NCI-H345 (cell line): ENCODE measurements at places on chromosomes 5 and 9.

DNA sequence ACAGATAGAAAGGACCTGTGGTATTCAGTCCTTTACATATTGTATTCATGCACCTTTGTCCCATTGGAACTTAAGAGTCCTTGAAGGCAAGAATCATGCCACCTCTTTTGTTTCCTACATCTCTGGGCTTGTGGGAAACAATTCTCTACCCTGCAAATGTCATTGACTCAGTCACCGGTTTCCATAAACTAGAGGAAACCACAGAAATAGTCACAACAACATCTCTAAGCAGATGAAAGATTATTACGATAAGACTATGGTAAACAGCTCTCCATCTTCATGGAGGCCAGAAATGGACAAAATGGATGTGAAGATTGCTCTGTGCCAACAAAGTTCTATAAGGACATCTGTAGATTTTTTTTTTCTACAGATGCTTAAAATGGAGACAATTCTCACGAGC is 165.5 kb downstream of the PIK3R1 start:
- no peak for DNase-seq

GRCh38 chr5:140635291-140636257 is 2.6 kb upstream of the CD14 start:
- DNase-seq, result no peak

DNA sequence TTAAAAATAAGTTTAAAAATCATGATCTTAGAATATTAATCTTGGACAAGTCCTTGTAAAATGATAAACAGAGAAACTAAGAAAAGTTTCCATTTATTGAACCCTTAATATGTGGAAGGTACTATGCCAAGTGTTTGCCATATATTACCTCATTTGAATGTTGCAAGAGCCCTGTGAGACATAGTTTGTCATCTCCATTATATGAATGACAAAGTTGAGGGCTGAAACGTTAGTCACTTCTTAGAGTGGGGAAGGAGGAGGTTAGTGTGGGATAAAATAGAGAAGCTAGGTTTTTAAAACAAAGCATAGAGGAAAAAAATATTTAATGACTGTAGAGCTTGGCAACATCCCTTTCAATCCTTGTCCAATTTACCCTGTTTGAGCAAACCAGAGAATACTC is 2.0 kb downstream of the TNC start:
- DNase-seq, result no peak

GRCh38 chr5:179377421-179378115 is 32.3 kb upstream of the ADAMTS2 start:
- no peak for DNase-seq

GRCh38 chr9:113095561-113095960 is 39.0 kb upstream of the ZFP37 start:
- no peak for DNase-seq

DNA sequence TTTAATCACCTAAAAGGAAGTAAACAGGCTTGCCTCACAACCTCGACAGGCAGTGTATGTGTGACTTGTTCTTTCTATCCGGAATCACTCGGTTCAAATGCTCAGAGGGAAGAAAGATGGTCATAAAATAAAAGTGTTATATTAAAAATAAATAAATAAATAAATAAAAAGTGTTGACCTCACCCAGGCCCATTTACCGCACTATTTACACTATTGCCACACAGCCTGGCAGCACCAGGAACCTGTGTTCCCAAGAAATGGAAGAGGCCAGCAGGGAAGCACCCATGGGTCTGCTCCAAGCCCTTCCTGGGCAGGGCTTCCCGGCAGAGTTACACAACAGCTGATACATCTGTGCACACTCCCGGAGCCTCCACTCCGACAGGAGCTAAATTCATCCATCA is 127.9 kb downstream of the EFNA5 start:
- no peak for DNase-seq

DNA sequence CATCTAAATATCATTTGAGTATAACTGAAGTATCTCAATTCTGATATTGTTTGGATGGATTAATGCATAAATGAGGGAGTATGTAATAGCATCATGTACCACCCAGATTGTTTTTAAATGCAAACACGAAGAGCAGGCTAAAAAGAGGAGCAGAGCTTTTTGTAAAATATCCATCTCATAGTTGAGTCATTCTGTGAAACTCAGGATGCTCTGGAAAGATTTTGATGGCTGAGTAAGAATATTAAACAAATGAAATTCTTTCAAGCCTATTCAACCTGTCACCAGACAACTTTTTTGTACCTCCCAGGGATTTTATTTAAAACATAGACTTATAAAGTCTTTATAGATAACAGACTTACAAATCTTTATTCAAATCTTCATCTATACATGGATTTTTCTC is 625.9 kb downstream of the TLE4 start:
- no peak for DNase-seq

DNA sequence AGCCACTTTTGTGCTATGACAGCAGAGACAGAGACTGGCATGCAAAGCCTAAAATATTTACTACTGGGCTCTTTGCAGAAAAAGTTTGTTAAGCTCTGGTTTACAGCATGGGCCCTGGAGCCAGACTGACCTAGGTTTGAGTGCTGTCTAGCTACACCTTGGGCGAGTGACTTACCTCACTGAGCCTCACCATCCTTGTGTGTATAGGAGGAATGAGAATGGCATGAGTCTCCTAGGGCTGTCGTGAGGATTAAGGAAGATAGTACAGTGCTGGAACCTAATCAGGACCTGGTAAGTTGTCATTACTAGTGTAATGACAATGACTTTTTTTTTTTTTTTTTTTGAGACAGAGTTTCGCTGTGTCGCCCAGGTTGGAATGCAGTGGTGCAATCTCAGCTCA is 65.2 kb downstream of the MSX2 start:
- no peak for DNase-seq

- DNase-seq, result no peak
Measured at GRCh38 chr5:39214912-39215709, 4.3 kb downstream of the FYB1 start.

DNA sequence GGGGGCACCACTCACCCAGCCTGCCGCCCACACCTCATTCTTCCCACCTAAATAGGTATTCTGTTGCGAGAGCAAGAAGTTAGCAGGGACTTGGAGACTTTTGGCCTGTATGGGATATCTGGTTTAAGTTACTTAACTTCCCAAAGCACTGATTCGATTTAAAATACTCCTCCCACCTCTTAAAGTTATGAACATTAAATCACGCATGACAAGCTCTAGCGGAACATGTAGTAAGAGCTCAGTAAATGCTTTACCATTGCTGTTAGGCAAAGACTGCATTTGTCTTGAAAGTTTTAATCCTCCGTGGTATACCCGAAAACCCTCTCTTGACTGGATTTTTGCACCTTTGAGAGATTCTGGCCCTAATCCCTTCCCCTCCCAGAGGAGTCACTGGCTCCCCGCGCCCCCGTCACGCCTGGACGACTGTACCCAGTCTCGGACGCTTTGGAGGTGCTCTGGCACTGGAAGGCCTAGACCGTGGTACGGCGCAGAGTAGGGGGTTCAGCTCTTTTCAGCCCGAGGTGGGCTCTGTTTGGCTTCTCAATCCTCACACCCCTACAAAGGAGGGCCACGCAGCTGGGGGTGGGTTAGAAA is 4.4 kb downstream of the GDNF start:
- DNase-seq, result no peak

GRCh38 chr5:40716590-40716989 is 36.9 kb downstream of the PTGER4 start:
- no peak for DNase-seq

DNA sequence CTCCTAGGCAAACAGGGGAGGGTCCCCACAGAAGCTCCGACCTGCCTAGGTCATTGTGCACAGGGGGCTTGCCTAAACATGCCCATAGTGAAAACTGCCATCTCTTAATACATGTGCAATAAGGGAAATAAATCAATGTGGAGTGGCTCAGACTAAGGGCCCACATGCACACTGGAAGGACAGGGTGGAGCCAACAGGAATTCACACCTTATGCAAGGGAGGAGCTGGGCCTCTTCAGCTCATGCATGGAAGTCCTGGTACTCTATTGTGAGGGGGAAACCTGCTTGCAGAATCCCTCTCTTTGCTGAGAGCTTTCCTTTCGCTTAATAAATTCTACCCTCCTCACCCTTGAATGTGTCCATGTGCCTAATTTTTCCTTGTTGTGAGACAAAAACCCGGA is 815.8 kb downstream of the EFNA5 start:
- DNase-seq, result no peak

DNA sequence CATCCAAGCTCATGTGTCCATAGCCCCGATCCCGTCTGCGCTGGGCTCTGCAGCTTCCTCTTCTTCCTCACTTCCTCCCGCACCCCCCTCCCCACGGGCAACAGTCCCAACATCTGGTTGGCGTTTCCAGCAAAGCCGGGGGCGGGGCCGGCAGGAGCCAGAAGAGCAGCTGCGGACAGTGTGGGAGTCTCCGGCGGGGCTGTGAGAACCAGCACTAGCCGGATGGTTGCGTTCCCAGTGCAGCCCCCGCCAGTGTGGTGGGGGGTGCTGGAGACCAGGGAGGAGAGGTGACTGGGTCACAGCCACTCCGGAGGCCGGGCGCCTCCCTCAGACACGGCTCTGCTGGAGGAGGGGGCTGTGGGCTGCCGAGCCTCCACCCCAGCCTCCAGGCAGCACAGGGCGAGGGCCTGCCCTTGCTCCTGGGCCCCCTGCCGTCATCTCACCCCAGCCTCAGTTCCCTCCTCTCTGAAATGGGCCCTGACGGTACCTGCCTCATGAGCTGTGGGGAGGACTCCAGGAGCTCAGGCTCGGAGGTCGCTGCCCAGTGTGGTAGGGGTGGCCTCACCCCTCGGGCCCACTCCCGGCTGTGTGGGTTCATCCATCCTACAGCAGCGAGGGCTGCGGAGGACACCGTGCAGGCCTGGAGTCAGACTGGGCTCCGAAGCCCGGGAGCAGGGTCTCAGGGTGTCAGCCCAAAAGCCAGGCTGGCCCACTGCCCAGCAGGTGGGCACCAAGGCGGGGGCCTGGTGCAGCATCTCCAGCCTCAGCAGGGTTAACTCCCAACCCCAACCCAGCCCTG is 41.5 kb upstream of the NOTCH1 start:
- no peak for DNase-seq

GRCh38 chr9:90770927-90771326 is 30.7 kb upstream of the SYK start:
- no peak for DNase-seq

DNA sequence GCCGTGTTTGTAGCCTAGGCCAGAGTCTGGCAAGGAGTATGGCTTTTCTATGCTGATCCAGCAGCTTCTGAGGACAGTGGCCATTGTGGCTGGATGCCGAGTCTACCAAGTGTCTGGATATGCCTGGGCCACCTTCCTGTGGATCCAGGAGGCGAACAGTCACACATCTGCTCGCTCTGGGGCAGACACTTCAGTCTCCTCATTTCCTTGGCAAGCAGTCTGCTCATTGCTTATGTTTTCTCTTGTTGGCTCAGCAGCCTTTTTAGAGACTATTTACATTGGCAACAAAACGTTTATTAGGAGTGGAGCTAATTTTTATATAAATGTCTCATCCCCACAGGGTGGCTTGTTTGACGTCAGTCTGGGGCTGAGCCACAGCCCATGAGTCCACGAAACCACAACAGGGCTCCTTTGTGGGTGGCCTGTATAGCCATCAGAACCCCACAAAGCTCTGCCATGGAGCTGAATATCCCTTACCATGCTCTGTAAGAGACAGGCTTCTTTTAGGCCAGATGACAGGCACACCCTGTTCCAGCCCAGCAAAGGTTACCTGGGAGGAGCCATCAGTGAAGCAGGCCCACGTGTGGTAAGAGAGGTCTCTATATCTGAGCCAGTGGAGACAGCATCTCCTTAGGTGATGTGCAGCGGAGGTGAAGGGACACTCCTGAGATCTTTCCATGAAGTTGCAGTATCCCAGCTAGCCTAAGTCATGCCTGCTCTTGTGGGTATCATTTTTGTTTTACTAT is 221.7 kb downstream of the DIRAS2 start:
- peak; percentile 27 for DNase-seq
